ENCODE measurements at places on chromosomes 12 and 14.

DNA sequence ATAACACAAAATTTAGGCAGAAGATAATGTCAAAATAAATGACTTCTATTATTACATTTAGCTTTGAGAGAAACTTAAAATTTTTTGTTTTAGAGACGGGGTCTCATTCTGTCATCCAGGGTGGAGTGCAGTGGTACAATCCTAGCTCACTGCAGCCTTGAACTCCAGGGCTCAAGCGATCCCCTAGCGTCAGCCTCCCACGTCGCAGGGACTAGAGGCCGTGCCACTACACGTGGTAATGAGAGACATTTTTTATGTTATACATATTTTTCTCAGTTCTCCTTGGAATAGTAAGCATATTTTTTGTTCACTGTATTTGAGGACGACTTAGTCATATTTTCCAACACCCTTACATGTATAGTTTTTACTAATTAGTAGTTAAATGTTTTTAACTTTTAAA, 21.5 kb upstream of the NUDT4 start:
- DNase-seq = no peak

GRCh38 chr14:102688290-102688689, 89.0 kb upstream of the TRAF3 start:
- DNase-seq = no peak

DNA sequence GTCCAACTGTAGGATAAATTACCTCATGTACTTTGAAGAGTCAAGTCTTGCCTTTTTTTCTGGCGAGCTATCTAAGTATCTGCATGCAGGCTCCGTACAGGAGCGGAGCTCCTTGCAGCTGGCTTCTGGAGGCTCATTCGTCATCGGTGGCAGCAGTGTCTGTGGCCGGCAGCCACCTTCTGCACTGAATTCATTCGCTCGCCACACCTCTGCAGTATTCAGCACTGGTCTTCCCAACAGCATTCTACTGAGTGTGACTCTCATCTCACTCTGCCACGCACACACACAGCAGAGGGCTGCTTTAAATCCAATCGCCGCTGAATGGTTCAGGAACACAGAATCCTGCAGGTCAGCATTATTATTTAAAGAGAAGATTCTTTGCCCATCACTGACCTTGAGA, 200.0 kb downstream of the GLT1D1 start:
- no peak for DNase-seq

GRCh38 chr12:25979059-25979458, 20.6 kb downstream of the RASSF8 start:
- DNase-seq = no peak

- no peak for DNase-seq
These were observed 14.8 kb downstream of the GUCY2C start for GRCh38 chr12:14681625-14682024.

DNA sequence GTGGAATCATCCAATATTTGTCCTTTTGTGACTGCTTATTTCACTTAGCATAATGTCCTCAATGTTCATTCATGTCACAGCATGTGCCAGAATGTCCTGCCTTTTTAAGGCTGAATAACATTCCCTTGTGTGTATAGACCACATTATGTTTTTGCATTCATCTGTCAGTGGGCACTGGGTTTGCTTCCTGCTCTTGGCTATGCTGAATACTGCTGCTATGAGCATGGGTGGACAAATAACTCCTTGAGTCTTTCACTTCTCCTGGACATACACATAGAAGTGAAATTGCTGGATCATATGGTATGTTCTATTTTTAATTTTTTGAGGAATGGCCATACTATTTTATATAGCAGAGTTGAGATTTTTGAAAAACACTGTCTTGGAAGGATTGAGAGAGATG, 46.9 kb downstream of the GPR68 start:
- DNase-seq = no peak

DNA sequence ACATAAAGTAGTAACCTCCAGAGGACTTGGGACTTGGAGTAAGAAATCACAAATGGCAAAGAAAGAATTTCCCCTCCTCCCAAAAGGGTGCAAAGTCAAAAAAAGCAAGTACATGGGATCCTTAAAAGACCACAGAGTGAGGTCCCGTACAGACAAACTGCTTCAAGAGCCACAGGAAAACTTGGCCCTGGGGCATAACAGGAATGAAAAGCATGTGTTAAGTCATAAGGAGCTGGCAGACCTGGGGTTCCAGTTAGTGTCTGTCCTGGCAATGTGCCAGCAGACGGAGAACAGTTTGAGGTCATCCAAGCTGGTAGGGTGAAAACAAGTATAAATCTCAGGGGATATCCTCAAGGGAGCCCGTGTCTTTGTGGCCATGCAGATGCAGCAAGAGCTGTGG, 73.2 kb downstream of the HSD17B6 start:
- DNase-seq = no peak

- no peak for DNase-seq
These were observed 204.5 kb upstream of the G2E3 start for GRCh38 chr14:30354439-30354838.

GRCh38 chr14:22314183-22314820, 274.7 kb downstream of the DAD1 start:
- peak; percentile 72 for DNase-seq

DNA sequence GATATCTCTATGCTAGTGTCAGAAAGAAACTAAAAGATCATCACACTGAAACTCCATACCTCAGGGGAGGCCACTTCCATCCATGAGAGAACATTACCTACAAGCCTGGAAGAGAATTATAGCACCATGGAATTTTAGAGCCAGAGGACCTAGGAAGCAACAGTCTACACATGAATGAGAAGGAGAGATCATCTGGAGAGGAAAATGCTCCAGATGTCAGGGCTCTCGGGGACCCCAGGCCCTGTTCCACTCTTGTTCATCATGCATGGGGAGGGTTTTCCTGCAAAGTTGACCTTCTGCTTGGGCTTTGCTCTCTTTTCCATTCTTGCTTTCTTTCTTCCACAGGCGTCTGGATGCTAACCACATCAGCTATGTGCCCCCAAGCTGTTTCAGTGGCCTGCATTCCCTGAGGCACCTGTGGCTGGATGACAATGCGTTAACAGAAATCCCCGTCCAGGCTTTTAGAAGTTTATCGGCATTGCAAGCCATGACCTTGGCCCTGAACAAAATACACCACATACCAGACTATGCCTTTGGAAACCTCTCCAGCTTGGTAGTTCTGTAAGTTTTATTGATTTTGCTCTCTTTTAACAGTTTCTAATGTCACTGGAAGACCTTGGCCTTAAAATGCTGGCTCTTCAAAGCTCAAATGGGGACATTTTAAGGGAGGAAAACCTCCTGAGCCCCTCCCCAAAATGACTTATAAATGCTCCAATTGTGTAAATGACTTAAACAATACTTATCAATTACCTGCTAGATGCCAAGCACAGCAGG, 110.7 kb downstream of the ZFC3H1 start:
- no peak for DNase-seq

GRCh38 chr14:70653662-70654061, 11.9 kb downstream of the TTC9 start:
- DNase-seq = no peak

DNA sequence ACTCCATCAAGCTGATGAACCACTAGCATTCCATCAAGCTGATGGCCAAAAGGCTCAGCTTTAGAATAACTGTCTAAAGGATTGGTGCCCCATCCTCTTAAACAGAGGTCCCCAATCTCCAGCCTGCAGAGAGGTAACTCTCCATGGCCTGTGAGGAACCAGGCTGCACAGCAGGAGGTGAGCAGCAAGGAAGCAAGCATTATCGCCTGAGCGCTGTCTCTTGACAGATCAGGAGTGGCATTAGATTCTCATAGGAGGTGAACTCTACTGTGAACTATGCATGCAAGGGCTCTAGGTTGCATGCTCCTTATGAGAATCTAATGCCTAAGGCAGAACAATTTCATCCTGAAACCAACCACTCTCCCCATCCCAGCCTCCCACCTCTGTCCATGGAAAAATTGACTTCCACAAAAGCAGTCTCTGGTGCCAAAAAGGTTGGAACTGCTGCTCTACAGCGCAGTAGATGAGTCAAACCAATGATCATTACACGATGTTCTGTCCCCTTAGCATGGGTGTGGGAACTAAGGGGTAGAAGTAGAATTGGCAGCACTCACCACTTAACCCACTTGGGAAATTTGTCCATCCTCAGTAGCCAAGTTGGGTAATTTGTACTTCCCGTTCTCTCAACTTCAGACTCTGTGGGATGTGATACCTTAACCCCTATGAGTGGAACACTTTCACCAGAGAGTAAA, 66.9 kb downstream of the ANKS1B start:
- DNase-seq = no peak

DNA sequence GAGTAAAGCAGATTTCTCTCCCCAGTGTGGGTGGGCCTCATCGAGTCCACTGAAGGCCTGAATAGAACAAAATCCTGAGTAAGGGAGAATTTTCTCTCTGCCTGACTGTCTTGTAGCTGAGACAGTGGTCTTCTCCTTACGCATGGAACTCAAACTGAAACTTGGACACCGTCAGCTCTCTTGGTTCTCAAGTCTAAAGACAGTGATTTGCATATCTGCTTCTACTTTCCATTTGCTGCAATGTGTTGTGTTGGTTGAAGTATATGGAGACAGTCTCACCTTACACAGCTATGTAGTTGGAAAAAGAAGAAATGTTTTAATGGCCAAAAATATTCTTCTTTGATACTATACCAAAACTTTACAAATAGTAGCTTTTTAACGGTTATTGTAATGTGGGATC, 160.2 kb upstream of the LMNTD1 start:
- DNase-seq = no peak

- DNase-seq = no peak
These were observed 323.8 kb downstream of the RGS6 start for GRCh38 chr14:72256055-72256454.

DNA sequence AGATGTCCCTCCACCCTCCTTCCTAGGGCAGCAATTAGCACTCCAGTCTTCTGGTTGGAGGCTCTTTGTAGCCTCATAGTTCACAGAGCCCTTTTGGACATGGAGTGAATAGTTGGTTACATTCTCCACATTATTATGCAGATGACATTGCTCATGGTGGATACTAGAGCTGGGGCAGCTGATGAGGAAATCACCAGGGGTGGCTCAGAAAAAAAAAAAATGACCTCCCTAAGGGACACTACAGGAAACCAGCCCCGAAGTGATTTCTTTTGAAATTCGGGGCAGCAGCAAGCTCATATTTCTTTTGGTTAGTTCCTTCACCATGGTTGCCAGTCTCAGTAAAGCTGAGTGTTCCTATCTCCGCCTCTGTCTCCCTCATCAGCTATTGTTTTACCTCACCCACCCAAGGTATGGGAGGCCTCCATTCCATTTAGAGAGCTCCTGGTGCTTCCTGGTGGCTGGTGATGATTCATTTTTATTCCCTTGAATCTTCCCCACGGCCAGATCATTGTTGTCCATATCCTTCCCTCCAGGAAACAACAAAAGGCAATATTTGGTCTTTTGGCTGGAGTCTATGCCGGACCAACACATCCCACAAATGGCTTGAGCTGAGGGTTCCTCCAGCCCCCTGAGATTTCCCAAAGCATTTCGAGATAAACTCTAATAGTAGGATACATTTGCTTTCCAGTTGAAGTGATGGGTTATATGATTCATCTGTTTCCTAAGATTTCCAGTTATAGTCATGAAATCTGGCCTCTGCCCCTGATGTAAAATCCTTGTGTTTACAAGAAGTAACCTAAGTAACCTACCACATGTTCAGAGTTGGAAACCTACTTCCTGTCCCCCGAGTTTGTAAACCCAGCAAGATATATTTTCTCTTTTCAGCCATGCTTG, 56.2 kb upstream of the NID2 start:
- no peak for DNase-seq

DNA sequence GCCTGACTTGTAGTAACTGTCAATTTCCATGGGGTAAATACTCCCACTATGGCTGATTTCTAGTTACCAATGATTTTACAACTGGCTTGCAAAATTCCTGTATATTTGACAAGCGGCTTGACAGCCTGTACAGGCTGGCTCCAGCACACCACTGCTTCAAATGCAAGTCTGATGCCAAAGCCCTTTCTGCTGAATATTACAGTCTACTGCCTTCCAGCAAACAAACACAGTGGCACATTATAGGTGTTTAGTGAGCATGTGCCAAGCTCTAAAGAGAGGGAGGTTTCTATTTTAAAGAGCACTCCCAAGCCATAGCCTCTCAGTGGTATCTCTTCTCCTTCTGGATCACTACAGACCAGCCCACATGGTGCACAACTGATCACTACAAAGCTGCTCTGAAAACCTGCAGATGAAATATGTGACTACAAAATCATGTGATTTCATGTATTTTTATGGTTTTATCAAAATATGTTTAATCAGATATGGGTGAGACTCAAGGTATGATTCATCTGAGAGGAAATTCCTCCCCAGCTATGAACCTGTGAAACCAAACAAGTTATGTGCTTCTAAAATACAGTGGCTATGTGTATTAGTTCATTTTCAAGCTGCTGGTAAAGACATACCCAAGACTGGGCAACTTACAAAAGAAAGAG, 101.5 kb downstream of the RPAP3 start:
- no peak for DNase-seq

GRCh38 chr14:34671716-34672115, 41.8 kb upstream of the SNX6 start:
- no peak for DNase-seq

GRCh38 chr12:47100160-47100559, 20.4 kb upstream of the AMIGO2 start:
- no peak for DNase-seq

- no peak for DNase-seq
These were observed 67.8 kb downstream of the METTL25 start for GRCh38 chr12:82426081-82426480.

GRCh38 chr12:5861416-5861815, 83.6 kb downstream of the ANO2 start:
- no peak for DNase-seq

GRCh38 chr14:62445570-62445969, 599.7 kb downstream of the KCNH5 start:
- DNase-seq = no peak

- DNase-seq = no peak
These were observed 243.3 kb upstream of the FKBP4 start for GRCh38 chr12:2551412-2551900.

DNA sequence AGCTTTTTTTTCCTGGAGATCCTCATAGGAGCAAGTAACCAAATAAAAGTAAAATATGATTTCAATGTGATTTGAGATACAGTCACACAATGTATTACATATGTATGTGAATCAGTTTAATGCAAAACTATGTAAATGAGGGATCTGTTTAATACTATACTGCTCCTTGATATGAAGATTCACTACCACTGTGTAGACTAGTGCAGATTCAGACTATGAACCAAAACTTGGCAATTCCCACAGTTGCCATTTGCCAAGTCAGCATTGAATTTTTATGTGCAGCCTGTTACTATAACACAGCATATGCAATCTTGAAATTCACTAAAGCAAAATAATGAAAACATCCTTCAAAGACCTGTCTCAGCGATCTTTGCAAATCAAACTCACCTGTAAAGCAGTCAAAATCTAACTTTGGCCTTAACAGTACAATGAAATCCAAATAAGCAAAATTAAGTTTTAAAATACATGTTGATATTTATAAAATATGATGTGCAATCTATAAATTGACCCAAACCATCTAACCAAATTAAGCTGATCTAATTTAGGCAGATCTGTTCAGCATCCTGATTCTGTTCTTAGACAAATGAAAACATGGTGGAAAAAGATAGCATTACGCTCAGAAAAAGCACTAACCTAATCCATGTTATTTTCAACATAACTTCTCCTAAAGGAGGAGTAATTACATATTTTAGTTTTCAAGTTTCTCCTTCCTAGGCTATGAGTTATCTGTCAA, 25.5 kb upstream of the LMNTD1 start:
- DNase-seq = no peak

- peak; percentile 79 for DNase-seq
These were observed 42.4 kb upstream of the SGPP1 start for GRCh38 chr14:63770187-63770807.

All from hematopoietic multipotent progenitor cell treated with erythropoietin and hydrocortisone succinate and interleukin-3 and kit ligand, for 8 days (in vitro differentiated cells).